H9 (cell line): ENCODE measurements at places on chromosomes 12 and 14. TPM values are rescaled to one million over a fixed set of nuclear protein-coding genes. Genes with fewer than 3 reads are reported as not detected.

DNA sequence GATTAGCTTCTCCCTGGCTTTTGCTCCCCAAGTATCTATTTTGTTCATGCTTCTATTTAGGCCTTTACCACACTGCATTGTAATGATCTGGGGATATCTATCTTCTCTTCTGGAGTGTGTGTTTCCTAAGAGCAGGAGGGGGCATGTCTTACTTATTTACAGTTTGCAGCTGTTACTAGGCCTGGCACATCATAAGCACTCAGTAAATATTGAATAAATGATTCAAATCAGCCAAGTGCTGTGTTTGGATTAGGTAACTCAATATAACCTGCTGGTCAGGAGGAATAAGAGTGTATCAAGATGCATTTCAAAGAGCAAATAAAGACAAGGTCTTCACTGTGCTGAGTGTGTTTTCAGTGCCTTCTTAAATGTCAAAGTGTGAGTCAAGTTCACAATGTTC is 186.1 kb downstream of the FOXG1 start:
- H3K4me3 ChIP-seq = no peak overlapping the region
- H3K27ac ChIP-seq = no peak overlapping the region

- H3K36me3 ChIP-seq = peaks cover 4% of the 10 kb centered on the region; the same call in 1 of the 2 replicates
- no peak overlapping the region for H3K4me3 ChIP-seq
- H3K27me3 ChIP-seq = no peaks in the 10 kb centered on the region
- no peaks in the 10 kb centered on the region for H3K4me1 ChIP-seq
- no peak for DNase-seq
These were observed 17.9 kb downstream of the WASHC3 start for GRCh38 chr12:102043928-102044327.

DNA sequence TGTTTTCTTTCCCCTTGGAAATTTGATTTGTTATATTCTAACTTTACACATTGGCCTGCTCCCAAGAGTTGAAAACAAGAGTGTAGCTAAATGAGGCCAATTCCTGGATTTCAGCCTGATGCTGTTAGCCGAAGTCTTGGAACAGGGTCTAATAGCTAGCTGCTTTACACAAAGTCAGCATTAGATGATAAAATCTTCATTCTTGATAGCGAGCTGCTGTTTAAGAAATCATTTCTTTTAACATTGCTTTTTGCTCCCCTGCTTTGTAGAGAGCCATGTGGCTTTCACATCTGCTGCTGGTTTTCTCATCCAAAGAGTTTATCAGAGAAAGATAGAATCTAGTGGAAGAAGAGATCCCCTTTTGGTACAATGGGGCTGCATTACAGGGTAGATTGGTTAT is 22.3 kb downstream of the FBXW8 start:
- H3K27me3 ChIP-seq = no peaks in the 10 kb centered on the region; the same call in 1 of the 2 replicates
- no peak for DNase-seq
- no peak overlapping the region for H3K4me3 ChIP-seq
- H3K27ac ChIP-seq = no peak overlapping the region
- peaks cover 36% of the 10 kb centered on the region for H3K36me3 ChIP-seq

- H3K36me3 ChIP-seq = no peaks in the 10 kb centered on the region
- no peak overlapping the region for H3K4me3 ChIP-seq
- H3K27ac ChIP-seq = no peak overlapping the region
- DNase-seq = no peak
These were observed 361.1 kb upstream of the ATP2B1 start for GRCh38 chr12:90069711-90070110.

- no peaks in the 10 kb centered on the region for H3K4me1 ChIP-seq
- H3K4me3 ChIP-seq = peak within 1 kb of the TSS; percentile 30; the same call in 1 of the 2 replicates
- H3K27ac ChIP-seq = no peak within 1 kb of the TSS
- DNase-seq = peak; percentile 95
- H3K36me3 ChIP-seq = no peaks in the 10 kb centered on the region
- peaks cover 37% of the 10 kb centered on the region for H3K27me3 ChIP-seq
These were observed at the start of gene CCDC60 for GRCh38 chr12:119334430-119335170. TSS of gene CCDC60 (plus strand) at chr12:119334729. CDS start at chr12:119335177, 448 bp downstream.

TMEM119 gene
- not detected in 2 replicates for total RNA-seq
